ENCODE measurements at places on chromosomes 2 and 18.

DNA sequence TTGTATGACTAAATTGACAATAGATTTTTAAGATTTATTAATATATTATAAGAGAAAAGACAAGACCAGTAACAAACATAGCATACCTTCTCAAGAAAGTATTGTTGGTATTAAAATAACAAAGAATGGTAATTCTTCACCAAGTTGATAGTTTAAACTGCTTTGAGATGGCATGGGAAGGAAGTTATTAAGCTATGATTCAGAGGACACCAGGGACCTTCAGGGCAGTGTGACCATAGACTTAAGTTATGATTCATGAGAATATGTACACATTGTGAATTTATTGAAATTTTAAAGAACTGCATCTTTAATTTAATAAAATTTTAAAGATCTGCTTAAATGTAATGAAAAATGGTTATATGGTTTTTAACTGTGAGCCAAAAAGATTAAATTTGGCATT, 205.7 kb downstream of the DSEL start:
- no peak for DNase-seq

GRCh38 chr18:69839497-69839896, 108.2 kb downstream of the CD226 start:
- DNase-seq = no peak

GRCh38 chr2:233542507-233542906, 24.1 kb downstream of the USP40 start:
- DNase-seq = no peak

DNA sequence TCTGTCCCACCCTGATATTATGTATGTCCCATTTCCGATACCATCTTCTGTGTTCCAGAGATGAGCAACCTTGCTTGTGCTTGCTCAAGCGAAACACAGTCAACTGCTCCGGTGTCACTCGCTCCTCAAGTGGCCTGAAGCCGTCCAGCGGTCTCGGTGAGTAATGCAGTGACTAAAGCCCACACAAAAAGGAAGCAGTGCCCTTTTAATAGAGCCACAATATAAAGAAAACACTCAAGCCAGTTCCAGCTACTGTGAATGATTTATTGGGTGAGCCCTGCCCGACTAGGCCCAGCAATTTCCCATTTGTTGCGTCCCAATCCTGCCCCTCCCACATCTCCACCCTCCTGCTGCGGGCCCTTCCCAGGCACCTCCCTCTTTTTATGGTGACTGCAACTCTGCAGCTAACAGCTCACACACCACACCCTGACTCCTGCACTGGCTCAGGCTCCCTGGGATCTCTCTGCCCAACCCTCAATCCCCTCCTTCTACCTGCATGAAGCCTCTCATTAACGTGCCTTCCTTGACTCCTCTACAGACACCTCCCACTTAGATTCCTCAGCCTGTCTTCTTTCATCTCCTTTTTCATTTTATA, 44.2 kb upstream of the DSC1 start:
- peak; percentile 15 for DNase-seq

- no peak for DNase-seq
Measured at GRCh38 chr18:35417223-35417622, 40.1 kb upstream of the ZNF396 start.

- DNase-seq = no peak
Measured at GRCh38 chr2:14552286-14552685, 80.2 kb upstream of the LRATD1 start.

DNA sequence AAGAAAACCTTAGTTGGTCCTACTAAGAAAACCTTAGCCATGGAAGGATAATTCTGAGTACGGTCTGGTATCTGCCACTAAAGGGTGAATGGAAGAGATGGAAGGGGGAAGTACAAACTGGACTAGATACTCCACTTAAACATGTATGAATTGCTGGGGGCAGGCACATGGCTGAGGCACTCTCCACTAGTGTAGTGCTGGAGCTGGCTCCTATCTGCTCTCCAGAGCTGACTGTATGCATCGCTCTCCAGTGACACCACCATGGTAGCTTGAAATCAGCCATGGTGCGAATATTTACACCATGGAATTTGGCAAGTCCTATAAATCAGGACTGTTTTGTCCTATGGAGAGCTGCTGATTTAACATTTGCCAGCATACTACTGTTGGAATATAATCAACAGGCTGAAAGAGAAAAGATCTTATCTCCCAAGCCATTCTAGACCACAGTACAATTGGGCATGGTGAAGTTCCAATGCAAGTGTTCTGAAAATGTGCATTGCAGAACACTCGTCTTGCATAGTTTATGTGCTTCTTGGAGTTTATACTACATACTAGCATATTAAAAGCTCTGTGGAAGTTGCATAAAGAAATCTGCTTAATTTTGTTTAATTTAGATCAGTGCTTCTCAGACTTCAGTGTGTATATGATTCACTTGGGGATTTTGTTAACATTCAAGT, 277.4 kb downstream of the TDRD15 start:
- DNase-seq = no peak

GRCh38 chr18:48360376-48361021, 48.7 kb downstream of the ZBTB7C start:
- no peak for DNase-seq

DNA sequence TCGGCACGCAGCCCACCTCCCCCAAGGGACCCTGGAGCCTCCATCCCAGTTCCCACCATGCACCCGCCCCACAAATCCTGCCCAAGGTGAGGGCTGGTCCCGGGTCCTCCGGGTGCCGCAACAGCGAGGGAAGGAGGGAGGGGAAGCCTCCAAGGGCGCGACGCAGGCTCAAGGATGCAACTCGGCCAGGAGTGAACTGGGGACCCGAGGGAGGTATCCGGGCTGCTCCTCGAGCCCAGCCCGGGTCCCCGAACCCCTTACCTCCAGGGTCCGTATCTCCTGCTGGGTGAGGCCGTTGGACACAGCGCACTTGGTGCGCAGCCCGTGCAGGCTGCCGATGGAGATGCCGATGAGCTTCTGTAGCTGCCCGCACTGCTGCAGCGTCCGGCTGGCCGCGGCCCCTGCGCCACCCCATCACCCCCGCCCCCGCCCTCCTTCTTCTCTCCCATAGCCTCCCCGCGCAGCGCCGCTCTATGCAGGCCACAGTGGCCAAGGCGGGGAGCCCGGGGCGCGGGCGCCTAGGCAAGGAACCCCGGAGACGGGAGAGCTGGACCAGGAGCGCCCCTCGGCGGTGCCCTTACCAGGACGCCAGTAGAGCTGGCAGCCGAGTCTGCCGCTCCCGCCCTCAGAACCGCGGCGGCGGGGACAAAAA, 124.1 kb downstream of the ANKRD30BL start:
- DNase-seq = no peak

- DNase-seq = no peak
Measured at GRCh38 chr18:2410688-2411087, 160.6 kb downstream of the METTL4 start.

GRCh38 chr2:62871506-62871905, 166.0 kb downstream of the EHBP1 start:
- no peak for DNase-seq

DNA sequence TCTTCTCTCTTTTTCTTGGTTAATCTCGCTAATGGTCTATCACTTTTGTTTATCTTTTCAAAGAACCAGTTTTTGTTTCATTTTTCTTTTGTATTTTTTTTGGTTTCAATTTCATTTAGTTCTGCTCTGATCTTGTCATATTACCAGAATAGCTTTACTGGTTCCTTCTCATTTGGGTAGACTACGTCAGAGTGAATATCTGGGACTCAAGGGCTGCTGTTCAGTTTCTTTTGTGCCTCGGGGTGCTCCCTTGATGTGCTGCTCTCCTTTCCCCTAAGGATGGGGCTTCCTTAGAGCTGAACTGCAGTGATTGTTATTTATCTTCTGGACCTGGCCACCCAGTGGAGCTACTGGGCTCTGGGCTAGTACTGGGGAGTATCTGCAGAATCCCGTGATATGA, 29.4 kb upstream of the IL1RN start:
- no peak for DNase-seq

DNA sequence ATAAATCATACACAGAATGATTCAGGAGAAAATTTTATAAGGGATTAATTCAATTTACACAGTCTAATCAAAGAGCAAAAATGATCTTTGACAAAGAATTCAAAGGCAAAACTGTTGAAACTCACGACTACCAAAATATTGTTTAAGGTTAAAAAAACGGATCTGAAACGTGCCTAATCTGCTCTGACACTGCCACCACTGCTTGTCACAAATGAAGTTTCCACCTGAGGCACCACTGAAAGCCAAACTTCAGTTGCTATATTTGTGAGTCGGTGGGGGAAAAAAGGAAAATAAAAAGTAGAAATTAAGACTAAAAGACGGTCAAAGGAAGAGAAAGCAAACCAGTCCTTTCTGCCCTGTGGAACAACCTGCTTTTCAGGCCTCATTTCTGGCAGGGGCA, 140.6 kb upstream of the DNMT3A start:
- DNase-seq = no peak

DNA sequence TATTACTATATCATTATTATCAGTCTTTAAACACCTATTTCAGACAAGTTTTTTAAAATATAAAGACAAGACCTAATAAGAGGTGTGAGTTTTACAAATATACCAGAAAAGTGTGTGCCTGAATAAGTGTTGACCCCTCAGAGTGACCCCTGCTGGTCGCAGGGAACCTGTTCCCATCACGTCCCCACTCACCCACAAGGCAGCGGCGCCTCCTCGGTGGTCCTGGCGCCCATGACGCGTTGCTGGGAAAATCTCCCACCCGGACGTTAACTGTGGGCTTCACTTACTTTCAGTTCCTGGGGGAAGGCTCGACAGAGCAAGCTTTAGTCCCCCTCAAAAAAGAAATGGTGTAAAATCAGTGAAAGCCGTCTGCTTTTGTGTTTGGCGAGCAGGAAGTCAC, 93.5 kb downstream of the TMEM18 start:
- no peak for DNase-seq

- peak; percentile 19 for DNase-seq
Measured at GRCh38 chr18:27661320-27662018, 476.4 kb upstream of the CHST9 start.

DNA sequence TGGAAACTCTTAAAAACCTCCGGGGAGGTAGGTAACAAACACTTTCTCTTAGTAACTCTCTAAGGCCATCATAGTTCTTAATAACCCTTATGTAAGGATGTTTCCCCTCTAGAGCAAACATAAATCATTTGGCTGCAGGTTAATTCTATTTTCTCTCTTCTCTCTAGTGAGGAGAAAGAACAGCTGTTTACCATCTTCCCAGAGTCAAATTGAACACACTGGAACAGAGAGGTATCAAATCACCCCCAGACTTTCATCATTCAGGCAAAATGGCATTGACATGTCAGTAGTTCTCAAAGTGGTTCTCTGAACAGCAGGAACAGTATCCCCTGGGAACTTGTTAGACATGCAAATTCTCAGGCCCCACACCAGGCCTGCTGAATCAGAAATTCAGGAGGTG, 240.7 kb downstream of the MEIS1 start:
- no peak for DNase-seq
